Progenitor cell of endocrine pancreas (in vitro differentiated cells): ENCODE measurements at places on chromosomes 3 and 15. TPM values are rescaled to one million over a fixed set of nuclear protein-coding genes. Genes with fewer than 3 reads are reported as not detected.

GRCh38 chr15:29736744-29737020, 85.6 kb downstream of the TJP1 start:
- DNase-seq = no peak

- no peak for DNase-seq
Observed at GRCh38 chr3:153163756-153164550, 1.9 kb downstream of the RAP2B start.

DNA sequence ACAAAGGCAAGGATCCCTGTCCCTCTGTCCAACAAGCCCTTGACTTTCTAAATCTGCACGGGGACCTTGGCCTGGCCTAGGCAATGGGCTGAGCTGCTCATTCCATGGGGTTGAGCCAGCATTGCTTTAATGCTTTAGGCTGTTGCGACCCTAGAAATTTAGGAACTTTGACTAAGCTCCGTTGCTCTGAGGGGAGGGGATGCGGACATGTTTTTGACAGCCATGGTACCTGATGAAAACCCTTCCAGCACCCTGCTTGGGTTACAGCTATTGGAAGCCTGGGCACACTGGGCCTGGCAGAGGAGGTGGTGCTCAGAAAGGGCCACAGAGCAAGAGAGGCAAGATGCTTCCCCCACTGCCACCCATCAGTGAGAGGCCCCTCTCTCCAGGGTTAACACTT, 37.1 kb downstream of the SYNM start:
- DNase-seq = no peak

DNA sequence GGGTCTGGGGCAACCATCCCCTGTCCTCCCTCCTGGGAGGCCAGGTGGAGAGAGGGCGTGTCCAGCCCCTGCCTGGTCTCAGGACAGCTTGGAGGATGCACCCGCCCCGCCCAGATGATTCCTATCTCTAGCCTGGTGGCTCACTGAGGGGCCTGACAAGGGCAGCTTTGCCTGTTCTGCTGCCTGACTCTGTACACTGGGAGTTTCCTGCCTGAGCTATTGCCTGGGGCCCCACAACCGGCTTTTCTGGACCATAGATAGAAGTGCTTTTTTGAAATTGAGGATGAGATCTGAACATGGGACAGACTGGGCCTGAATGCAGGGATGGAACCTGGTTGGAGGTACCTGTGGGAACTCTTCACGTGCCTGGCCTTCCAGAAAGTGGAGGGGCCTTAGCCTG, 751 bp upstream of the PLA2G4E start:
- DNase-seq = no peak

GRCh38 chr15:32824777-32825176, 107.0 kb downstream of the GREM1 start:
- DNase-seq = no peak

- DNase-seq = no peak
Observed at GRCh38 chr3:132418916-132419315, 1.6 kb downstream of the DNAJC13 start.

DNA sequence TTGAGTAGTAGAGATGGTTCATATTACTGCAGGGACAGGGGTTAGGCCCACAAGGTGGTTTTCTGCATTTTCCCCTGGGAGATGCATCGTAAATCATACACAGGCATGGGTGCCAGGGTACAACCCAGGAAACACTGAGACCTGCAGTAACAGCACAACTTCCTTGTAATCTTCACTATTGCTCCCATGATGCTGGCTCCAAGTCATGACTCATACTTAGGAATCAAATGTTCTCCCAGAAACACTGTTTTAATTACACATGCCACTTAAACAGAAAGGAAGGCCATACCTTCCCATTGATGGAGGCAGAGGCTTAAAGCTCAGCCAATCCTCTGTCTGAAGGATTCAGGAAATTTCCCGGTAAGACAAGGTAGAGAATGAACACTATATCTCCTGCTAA, 106.5 kb downstream of the ERC2 start:
- DNase-seq = no peak

GRCh38 chr3:45693941-45694521, 4.8 kb downstream of the SACM1L start:
- DNase-seq = no peak

GRCh38 chr15:74525945-74526344, 15.1 kb upstream of the ARID3B start:
- DNase-seq = no peak

- no peak for DNase-seq
Observed at GRCh38 chr15:95439922-95440376, 890.6 kb upstream of the NR2F2 start.

- no peak for DNase-seq
Observed at GRCh38 chr15:81126892-81127291, 7.2 kb upstream of the CFAP161 start.

Gene CX3CR1
- total RNA-seq = not detected in 2 replicates

Gene EPHA3
- total RNA-seq = 0.17 and 0.38 TPM in 2 replicates

Gene PTPRG
- total RNA-seq = 44.3 and 49.1 TPM in 2 replicates

Gene STARD9
- 1.8 and 2.5 TPM in 2 replicates for total RNA-seq

Gene MME
- total RNA-seq = 0.93 TPM in 2 replicates

Gene SLC22A14
- total RNA-seq = 0.18 and 0.72 TPM in 2 replicates

Gene PSMD6
- total RNA-seq = 76.9 and 77.6 TPM in 2 replicates

Gene NOX5
- not detected in 2 replicates for total RNA-seq
